ENCODE measurements at places on chromosomes 1 and 21. TPM values are rescaled to one million over a fixed set of nuclear protein-coding genes. Genes with fewer than 3 reads are reported as not detected.
A peak's percentile ranks its signal among the peaks of the same experiment; 100 is the strongest.

SPTA1 gene
- total RNA-seq: not detected

KHDC4 gene
- total RNA-seq: 21.2 TPM

- H3K27ac ChIP-seq: no peak overlapping the region
- no peak overlapping the region for H3K4me3 ChIP-seq
- peaks cover 85% of the 10 kb centered on the region for H3K36me3 ChIP-seq
These were observed 17.4 kb downstream of the MRPL39 start for GRCh38 chr21:25589887-25590286.

DNA sequence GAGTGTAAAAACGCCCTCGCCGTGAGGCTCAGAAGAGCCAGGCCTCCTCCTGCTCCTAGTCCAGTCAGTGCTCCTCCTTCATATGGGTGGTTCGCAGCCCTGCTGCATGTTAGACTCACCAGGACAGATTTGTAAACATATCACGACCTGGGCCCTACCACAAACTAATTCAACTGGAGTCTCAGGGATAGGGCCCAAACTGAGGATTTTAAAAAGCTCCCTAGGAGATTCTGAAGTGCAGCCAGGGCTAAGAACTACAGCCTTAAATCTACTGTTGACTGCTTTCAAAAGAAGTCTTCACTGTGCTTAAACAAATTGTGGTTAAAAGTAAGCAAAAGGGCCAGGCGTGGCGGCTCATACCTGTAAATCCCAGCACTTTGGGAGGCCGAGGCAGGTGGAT is 57.0 kb downstream of the CAMTA1 start:
- DNase-seq: no peak
- no peaks in the 10 kb centered on the region for H3K27me3 ChIP-seq
- H3K4me3 ChIP-seq: no peak overlapping the region
- H3K36me3 ChIP-seq: peaks cover 20% of the 10 kb centered on the region
- no peaks in the 10 kb centered on the region for H3K4me1 ChIP-seq

DNA sequence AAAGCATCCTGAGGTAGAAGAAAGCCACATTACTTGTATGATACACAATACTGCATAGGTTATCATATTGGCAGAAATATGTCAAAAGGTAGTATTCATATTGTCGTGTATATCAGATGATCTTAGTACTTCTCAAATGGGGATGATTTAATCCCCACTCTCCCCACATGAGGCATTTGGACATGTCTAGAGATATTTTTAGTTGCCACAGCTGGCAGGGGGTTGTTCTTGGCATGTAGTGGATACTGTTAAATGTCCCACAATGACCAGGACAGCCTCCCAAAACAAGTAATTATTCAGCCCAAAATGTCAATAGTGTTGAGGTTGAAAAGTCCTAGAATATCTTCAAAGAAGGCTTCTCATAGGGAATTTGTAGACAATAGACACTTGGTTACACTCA is 162.8 kb downstream of the NEGR1 start:
- H3K27me3 ChIP-seq: no peaks in the 10 kb centered on the region
- no peak overlapping the region for H3K4me3 ChIP-seq
- H3K4me1 ChIP-seq: peaks cover 4% of the 10 kb centered on the region
- DNase-seq: no peak
- H3K36me3 ChIP-seq: no peaks in the 10 kb centered on the region

DNA sequence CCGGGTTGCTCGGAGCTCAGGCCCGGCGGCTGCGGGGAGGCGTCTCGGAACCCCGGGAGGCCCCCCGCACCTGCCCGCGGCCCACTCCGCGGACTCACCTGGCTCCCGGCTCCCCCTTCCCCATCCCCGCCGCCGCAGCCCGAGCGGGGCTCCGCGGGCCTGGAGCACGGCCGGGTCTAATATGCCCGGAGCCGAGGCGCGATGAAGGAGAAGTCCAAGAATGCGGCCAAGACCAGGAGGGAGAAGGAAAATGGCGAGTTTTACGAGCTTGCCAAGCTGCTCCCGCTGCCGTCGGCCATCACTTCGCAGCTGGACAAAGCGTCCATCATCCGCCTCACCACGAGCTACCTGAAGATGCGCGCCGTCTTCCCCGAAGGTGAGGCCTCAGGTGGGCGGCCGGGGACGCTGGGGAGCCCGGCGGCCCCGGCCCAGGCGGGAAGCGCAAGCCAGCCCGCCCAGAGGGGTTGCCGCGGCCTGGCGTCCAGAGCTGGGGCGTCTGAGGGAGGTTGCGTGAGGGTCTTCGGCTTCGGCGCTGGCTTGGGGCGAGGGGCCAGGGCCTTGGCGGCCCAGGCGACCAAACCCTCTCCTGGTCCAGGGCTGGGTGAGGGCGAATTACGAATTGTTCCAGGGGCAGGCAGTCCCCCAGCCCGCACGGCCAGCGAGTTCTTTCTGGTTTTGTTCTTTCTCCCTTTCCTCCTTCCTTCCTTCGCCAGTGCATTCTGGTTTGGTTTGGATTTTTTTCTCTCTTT is 805 bp downstream of the SIM2 start:
- peaks cover 64% of the 10 kb centered on the region for H3K4me1 ChIP-seq
- no peak for DNase-seq
- H3K4me3 ChIP-seq: peak overlapping the region; percentile 69
- H3K27me3 ChIP-seq: peaks cover 100% of the 10 kb centered on the region
- no peaks in the 10 kb centered on the region for H3K36me3 ChIP-seq

SLAMF9 gene
- not detected for total RNA-seq

AADACL4 gene
- not detected for total RNA-seq

- H3K27me3 ChIP-seq: peaks cover 33% of the 10 kb centered on the region
- H3K4me3 ChIP-seq: peak overlapping the region; percentile 81
- H3K4me1 ChIP-seq: peaks cover 30% of the 10 kb centered on the region
- H3K27ac ChIP-seq: peak overlapping the region; percentile 83
These were observed 664 bp downstream of the FAM89A start for GRCh38 chr1:231039161-231040018.

- no peak overlapping the region for H3K27ac ChIP-seq
- H3K36me3 ChIP-seq: no peaks in the 10 kb centered on the region
- H3K27me3 ChIP-seq: peaks cover 6% of the 10 kb centered on the region
- no peak for DNase-seq
- H3K4me1 ChIP-seq: no peaks in the 10 kb centered on the region
- no peak overlapping the region for H3K4me3 ChIP-seq
These were observed 51.7 kb downstream of the SH3GLB1 start for GRCh38 chr1:86756062-86756406.

- H3K4me3 ChIP-seq: no peak overlapping the region
- no peak overlapping the region for H3K27ac ChIP-seq
- peaks cover 23% of the 10 kb centered on the region for H3K27me3 ChIP-seq
- DNase-seq: no peak
These were observed 20.2 kb upstream of the SLC1A7 start for GRCh38 chr1:53162621-53163020.

- no peak overlapping the region for H3K4me3 ChIP-seq
- H3K27me3 ChIP-seq: peaks cover 63% of the 10 kb centered on the region
- H3K36me3 ChIP-seq: no peaks in the 10 kb centered on the region
- H3K4me1 ChIP-seq: no peaks in the 10 kb centered on the region
- no peak overlapping the region for H3K27ac ChIP-seq
- no peak for DNase-seq
These were observed 23.0 kb upstream of the PADI1 start for GRCh38 chr1:17181781-17182464.

Measured in left ventricle myocardium inferior (tissue), 1 donor.